ENCODE measurements at places on chromosomes 11 and 22.

GRCh38 chr11:72584293-72584938, 89.8 kb downstream of the PDE2A start:
- no peak for DNase-seq

DNA sequence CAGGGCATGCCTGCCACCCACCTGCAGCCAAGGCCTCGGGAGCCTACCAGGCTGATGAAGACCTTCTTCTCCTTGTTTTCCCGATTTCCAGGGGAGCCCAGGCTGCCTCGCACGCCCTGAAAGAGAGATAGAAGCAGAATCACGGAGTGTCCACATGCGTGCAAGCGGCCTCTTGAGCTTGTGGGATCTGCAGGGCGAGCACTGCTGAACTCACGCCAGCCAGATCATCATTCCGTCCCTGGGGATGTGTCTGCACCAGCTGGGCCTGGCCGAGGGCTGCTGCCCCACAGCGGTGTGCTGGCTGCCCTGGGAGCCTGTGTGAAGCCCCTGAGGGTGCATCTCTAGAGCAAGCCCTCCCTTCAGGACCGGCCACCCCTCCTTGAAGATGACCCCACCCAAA, 17.9 kb downstream of the USH1C start:
- DNase-seq = no peak

DNA sequence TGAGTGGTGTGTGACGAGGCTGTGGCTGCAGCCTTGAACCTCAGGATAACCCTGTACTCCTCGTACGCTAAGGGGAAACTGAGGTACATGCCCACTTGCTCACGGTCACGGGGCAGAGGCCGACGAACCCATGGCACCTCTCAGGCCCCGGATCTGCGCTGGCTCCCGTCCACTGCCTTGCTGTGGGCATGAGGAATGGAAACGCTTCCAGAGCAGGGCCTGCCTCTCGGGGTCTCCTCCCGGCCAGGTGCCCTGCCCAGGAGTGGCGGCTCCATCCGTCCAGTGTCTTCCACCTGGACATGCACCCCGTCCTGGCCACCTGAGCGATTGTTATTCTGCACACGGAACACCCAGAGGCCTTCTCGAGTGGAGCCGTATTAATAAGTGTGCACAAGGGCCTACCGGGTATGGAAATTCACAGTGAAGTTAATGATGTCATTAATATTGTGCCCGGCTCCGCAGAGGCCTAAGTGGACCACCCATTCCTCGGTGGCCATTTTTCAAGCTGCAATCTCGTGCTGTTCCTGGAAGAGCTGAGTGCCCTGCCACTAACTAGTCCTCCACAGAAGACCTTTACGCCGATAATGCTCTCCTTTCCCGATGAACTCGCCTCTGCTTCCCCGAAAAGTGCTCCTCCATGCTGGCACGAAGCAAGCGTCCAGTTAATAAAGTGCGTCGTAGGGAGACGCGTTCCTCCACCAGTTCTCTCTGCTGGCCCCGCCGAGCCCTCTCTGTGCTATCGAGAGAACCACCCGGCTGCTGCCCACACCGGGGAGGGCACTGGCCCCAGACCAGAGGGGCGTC, 927.9 kb downstream of the BRD1 start:
- DNase-seq = no peak

DNA sequence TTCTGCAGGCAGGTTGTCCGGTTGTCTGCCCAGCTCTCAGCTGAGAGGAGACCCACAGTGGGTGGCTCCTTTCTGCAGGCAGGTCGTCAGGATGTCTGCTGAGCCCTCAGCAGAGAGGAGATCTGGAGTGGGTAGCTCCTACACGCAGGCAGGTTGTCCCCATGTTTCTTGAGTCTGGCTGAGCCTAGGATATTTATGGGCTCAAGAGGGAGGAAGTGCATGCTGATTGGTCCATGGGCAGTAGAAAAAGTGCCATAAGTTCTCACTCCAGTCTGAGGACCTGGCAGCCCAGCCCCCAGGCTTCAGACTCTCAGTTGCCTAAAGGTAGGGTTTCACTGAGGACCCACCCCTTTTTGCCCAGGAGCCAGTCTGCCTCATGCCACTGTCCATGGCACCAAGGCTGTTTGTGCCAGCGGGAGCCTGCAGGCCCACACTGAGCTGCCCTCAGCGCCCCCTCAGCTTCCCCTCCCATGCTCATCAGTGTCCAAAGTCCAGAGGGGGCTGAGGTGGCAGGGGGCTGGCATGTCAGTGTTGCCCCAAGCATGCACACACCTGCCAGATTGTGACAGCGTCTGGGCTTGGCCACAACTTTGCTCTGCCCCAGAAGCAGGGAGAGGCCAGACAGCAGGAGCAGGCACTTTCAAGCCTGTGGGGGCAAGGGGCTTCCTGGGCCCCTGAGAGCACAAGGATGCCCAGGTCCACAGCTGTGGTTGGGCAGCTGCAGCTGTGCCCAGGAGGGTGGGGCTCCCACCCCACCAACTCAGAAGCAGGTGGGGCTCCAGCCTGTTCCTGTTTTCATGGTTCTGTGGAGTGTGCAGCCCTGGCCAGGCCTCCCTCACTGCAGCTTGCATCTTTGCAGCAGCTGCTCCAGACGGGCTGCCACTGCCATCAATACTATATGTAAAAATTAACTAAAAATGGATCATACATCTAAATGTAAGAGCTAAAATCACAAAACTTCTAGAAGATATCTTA, 3.8 kb upstream of the RNF141 start:
- no peak for DNase-seq

- DNase-seq = no peak
Measured at GRCh38 chr11:14546672-14547071, 26.5 kb upstream of the PSMA1 start.

DNA sequence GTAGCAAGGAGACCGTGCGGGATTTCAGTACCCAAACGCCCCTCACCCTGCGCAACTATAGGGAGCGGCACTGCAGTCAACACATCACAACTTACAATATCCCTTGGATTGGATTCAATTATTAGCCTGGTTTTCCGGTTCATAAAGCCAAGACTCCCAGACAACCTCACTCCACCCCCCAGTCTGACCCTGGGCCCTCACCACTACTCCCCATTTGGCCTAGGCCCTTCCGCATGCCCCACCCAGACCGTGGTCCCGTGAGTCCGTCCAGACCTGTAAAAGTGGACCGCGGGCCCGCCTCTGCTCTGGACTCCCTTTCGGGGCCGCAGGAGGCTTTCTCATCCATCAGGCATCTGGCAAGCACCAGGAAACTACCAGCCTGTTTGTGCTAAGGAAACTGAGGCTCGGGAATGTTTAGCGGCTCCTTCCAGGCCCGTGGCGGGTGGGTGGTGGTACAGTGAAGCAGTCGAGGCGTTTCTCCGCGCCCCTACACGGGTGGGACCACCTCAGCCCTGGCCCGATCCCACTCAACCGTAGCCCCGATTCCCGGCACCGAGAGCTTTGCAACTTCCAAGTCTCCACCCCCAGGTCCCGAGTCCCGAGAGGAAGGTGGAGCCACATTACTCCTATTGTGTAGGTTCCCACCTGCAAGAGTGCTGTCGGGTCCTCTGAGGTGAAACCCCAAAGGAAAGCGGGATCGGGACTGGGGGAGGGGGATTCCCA, 679 bp upstream of the DPP3 start:
- no peak for DNase-seq

- no peak for DNase-seq
Measured at GRCh38 chr11:100785148-100785983, 98.3 kb downstream of the ARHGAP42 start.

- no peak for DNase-seq
Measured at GRCh38 chr11:113690619-113691569, 15.2 kb downstream of the TMPRSS5 start.

DNA sequence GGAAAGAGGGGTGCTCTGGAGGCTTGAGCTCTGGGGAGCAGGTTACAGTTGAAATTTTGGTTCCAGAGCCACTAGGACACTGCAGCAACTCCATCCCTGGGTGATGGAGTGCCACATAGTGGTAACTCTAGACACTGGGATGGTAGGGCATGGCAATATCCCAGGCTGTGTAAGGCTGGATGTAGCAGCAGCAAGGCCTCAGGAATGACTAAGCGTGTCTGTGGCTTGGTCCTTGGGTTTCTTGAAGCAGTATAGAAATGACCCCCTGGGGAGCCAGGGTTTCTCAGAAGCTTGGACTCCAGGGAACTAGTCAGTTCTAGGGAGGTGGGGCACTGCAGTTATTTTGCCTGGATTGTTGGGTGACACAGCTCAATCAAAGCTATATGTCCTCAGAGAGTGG, 8.1 kb downstream of the MS4A4A start:
- DNase-seq = no peak

GRCh38 chr11:86720546-86720945, 48.1 kb upstream of the ME3 start:
- DNase-seq = no peak

GRCh38 chr22:46362203-46362933, 26.9 kb downstream of the TRMU start:
- DNase-seq = no peak

- DNase-seq = no peak
Measured at GRCh38 chr11:61985869-61986268, 18.4 kb upstream of the FTH1 start.

GRCh38 chr11:117875382-117876058, 938 bp downstream of the FXYD6 start:
- DNase-seq = no peak

- no peak for DNase-seq
Measured at GRCh38 chr11:12174477-12175143, 64.2 kb downstream of the MICAL2 start.

- no peak for DNase-seq
Measured at GRCh38 chr11:113198972-113199661, 115.3 kb upstream of the TTC12 start.

GRCh38 chr22:29342577-29343312, 27.2 kb upstream of the RASL10A start:
- DNase-seq = no peak

- DNase-seq = no peak
Measured at GRCh38 chr22:24205438-24206195, 24.3 kb downstream of the SUSD2 start.

DNA sequence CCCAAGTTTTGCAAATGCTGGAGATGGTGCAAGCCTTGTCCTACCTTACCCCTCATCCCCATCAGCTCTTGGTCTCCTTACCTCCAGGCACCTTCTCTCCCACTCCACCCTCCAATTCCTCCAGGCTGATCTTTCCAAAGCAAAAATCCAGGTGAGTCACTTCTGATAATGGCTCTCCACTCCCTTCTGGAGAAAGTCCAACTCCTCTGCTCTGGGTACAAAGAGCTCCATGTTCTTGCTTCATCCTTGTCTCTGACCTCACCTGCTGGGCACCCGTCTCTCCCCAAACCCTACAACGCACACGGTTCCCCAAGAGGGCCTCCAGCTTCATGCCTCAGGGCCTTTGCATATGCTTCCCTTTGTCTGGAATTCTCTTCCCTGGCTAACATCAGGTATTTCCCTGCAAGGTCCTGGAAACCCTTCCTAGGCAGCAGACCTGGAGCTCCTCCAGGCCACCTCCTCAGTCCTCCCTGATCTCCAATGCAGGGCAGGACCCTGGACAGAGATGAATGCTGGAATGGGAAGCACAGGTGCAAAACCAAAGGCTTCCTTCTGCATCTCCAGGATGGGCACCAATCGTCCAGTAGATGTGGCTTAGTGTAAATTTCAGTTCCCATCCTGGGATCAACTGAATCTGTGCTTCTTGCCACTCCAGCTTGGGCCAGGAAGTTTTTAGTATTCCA, 22.7 kb downstream of the IFT27 start:
- DNase-seq = no peak

DNA sequence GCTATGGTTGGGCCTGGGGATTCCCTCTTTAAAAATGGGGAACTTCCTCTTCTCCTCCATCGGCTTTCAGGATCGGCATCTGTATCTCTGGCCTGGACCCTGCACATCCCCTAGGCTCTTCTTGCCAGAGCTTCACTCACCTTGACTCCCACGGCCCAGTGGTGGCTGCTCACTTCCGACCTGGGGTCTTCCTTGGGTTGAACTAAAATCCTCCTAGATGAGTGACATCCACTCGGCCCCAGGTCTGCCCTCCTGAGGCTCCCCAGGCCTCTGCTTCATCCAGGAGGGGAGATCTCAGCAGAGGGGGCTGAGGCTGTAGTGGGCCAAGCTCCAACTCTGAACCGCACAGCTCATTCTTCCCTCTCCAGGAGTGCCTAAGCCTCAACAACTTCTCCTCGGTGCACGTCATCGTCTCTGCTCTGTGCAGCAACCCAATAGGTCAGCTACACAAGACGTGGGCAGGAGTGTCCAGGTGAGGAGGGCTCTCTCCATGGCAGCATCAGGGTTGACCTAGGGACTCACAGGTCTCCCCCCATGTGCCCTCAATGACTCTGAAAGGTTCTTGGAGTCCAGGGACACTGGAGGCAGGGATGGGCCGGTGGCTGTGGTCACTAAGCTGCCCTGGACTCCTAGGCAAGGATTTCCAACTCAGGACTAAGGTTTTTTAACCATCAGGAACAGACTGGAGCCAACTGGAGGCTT, 3.3 kb downstream of the RGL4 start:
- DNase-seq = no peak

DNA sequence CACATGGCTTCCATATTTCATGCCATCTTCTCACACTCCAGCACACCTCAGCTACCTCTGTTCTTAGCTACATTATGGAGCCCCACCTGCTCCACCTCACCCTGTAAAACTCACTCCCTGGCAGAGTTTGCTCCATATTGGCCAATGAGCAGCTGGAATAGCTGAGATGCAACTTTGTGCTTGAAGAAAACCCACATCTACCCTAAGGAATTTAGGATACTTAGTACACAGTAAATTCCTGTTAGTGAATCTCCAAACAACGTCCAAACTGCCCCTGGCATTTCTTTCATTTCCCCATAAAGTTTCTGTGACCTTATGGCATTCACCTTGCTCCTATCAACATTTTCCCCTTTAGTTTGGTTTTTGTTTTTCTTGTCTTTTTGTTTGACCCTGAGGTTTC, 2.2 kb upstream of the VWCE start:
- DNase-seq = no peak

GRCh38 chr11:17129003-17129402, 51.5 kb upstream of the RPS13 start:
- DNase-seq = no peak

- no peak for DNase-seq
Measured at GRCh38 chr22:22558972-22559603, at the start of gene PRAME. Gene PRAME (minus strand): TSS chr22:22559265. CDS start chr22:22556832, 2,433 bp downstream.

GRCh38 chr11:72066855-72067254, 13.5 kb downstream of the NUMA1 start:
- no peak for DNase-seq

GRCh38 chr11:121630041-121630440, 177.3 kb upstream of the SORL1-AS1 start:
- DNase-seq = no peak

GRCh38 chr11:44978961-44979331, 28.3 kb upstream of the TP53I11 start:
- no peak for DNase-seq
